NCI-H2171 treated with DMSO at 0.1 percent for 48 hours (cell line): ENCODE measurements at places on chromosomes 1 and 21.

- no peak for DNase-seq
Measured at GRCh38 chr1:210262897-210263272, 30.3 kb downstream of the SERTAD4 start.

- DNase-seq: no peak
Measured at GRCh38 chr21:45618846-45619485, 24.6 kb upstream of the PCBP3 start.

DNA sequence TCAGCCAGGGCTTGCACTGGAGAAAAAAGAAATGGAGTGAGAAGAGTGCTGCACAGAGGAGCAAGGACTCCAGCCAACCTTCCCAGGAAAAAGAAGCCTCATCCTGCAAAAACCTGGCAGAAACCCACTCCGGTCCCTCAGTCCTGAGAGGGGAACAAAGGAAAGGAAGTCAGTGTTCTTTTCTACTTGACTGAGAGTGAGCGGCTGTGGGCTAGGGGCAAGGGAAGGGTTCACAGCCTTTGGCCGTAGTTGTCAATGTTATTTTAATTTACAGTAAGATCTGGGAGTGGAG lies 8.9 kb upstream of the GOLT1A start:
- DNase-seq: no peak

DNA sequence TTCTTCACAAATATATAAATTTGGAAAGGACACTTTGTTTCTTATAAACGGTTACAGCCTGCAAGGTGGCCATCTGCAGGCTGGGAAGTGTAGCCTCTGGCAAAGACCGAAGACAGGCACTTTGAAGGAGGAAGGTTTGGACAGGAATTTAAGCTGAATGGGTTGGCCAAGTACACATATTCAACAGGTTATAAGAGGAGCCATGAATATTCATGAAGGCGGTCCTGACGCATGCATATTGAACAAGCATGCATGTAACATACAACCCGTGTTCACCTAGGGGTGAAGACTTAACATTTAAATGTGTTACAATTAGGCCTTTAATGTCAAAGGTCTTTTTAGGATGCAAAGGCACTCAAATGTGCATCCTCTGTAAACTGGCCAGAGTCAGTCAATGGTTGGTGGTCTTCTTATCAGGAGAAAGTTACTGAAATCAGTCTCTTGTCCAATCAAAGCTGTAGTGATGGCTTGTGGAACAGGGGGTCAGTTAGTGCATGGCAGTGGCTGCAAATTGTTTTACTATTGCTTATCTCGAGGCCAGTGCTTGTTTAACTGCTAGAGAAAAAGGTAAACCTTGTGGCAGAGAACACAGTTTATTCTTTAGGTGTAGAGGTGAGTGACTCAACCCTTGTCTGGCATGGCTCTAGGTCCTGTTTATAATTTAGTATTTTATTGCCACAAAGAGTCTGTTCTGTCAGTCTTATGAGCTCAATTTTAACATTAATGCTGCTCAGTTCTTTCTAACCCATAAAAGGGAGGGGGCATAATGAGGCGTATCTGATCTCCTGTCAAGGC lies 70.3 kb upstream of the F3 start:
- no peak for DNase-seq

- no peak for DNase-seq
Measured at GRCh38 chr1:56045477-56045876, 533.9 kb downstream of the PLPP3 start.

- no peak for DNase-seq
Measured at GRCh38 chr1:199311478-199312262, 672.8 kb downstream of the PTPRC start.

GRCh38 chr1:15916417-15916816 lies 59.5 kb downstream of the ZBTB17 start:
- no peak for DNase-seq

GRCh38 chr1:172834609-172835008 lies 175.7 kb downstream of the FASLG start:
- no peak for DNase-seq

GRCh38 chr1:214441119-214441518 lies 110.3 kb downstream of the PTPN14 start:
- no peak for DNase-seq

DNA sequence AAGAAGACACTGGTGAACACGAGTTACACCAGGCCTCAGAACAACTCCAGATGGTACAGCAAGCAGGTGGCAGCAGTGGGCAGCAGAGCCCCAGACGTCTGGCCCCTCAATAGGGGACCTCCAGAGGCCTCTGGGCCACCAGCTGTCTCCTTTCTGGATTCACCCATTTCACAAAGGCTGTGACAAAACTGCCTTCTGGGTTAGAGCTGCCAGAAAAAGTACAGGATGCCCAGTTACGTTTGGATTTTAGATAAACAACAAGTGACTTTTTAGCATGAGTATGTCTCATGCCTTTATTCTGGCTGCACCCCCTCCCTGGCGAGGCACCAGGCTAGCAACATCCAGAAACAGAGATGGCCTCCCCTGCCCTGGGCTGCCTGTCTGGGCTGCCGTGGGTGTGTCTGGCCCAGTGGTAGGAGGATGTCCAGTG lies 30.1 kb downstream of the ITPKB start:
- DNase-seq: peak; percentile 67

- no peak for DNase-seq
Measured at GRCh38 chr1:241229216-241229615, 127.8 kb downstream of the RGS7 start.

GRCh38 chr1:67434491-67434890 lies 4.3 kb upstream of the SERBP1 start:
- DNase-seq: no peak

DNA sequence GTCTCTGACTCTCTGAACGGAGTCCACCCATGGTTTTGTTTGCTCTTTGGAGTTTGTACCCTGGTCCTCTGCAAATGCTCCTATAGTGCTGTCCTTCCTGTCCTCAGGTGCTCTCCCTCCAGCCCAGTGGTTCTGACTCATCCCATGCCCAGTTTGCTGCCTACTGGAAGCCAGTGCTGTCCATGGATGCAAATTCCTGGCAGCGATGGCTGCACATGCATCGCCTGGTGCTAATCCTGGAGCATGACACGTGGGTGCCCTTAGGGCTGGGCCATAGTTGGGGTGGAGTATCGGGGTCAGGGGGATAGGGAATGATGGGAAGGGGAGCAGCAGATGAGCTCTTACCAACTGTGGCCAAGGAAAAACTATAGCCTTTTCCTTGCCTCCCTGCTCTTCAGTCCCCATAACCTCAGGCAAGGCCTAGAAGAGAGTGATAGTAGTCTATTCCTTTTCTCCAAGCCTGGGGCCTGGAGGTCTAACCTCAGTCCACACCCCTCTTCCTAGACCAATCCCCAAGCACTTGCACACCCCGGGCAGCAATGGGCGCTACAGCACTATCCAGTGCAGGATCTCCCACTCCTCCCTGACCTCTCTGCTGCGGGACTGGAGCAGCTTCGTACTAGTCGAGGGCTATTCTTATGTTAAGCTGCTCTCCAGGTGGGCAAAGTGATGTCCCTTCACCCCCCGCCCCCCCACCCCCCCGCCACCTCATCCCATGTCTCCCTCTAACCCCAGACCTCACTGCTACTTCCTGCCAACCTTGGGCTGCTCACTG lies 31.6 kb downstream of the HYI start:
- DNase-seq: no peak

- no peak for DNase-seq
Measured at GRCh38 chr1:210465150-210465549, 136.4 kb downstream of the HHAT start.

- no peak for DNase-seq
Measured at GRCh38 chr1:160428053-160428452, 27.7 kb downstream of the VANGL2 start.

DNA sequence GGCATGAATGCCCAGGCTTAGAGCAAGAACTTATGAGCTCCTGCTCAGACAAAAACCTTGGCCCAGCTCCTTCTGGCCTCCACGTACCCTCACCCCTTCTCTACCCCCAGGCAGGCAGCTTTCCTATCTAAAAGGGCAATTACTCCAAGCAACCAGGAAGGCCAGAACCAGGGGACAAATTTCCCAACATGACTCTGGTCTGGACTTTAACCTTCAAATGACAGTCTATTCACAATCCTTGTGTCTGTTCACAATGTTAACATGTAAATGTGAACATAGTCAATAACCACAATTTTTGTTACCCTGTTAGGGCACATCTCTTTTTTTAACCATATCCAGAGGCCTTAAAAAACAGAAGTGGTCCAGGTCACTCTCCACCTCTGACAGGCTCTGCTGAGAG lies 64.4 kb upstream of the LAPTM5 start:
- DNase-seq: no peak

DNA sequence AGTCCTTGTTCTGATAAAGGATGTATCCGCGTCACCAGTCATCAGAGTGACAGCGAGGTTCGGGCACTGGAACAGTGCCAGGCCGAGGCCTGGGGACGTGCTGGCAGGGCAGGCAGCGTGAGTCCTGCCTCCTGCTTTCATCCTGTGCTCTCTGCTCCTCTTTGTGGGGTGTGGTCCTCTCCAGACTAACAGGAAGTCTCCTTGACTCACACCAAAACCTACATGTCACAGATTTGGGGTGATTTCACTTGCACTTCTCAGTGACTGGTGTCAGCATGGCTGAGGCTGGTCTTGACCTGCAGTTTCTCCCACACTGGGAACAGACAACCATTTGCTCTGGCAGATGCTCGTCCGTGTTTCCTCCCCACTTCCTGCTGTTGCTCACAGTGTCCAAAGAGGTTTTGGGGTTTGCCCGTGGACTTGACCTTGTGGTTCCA lies 8.8 kb upstream of the NLRP3 start:
- DNase-seq: no peak

DNA sequence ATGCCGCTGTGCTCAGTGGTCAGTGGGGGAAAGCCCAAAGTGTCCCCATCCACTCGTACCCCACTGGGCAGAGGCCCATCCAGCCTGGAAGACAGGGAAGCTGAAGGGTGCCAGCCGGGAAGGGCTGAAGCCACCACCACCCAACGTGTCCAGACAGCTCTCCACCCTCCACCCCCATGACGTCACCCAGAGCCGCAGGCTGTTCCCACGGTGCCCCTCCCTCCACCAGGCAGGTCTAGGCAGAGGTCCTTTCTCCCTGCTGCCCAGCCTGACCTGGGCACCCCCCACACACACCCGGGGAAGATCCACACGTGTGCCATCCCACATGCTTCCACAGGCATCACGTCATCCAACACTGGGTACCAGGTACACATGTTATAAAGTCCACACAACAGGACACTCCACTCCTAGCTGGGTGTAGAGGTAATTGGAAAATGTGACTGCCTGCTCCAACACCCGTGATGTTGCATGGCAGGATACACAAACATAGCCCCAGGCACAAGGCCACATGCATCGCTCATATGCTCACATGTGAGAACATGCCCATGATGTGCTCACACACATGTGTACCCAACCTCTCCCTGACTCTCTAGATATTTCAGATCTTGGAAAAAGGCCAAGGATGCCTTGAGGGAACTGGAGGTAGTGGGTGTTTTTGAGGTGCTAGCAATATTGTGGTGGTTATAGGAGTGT lies 5.1 kb upstream of the ARHGAP30 start:
- DNase-seq: peak; percentile 25

- peak; percentile 77 for DNase-seq
Measured at GRCh38 chr21:37915941-37916309, 332 bp downstream of the KCNJ6 start.

DNA sequence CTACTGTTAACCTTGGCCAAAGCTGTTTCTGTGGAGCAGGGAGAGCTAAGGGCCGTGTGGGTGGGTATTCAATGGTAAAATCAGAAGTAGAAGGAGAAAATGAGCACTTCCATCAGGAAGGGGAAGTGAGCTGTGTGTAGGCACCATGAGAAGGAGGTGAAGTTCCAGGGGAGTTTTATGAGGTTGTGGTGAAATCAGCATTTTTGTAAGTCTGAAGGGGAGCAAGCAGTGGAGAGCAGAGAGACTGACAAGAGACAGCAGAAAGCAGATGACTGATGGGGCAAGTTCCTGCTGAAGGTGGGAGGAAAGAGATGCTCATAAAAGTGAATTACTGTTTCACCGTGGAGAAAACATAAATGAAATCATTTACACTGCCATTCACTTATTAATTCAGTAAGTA lies 2.7 kb upstream of the GPR88 start:
- DNase-seq: no peak

DNA sequence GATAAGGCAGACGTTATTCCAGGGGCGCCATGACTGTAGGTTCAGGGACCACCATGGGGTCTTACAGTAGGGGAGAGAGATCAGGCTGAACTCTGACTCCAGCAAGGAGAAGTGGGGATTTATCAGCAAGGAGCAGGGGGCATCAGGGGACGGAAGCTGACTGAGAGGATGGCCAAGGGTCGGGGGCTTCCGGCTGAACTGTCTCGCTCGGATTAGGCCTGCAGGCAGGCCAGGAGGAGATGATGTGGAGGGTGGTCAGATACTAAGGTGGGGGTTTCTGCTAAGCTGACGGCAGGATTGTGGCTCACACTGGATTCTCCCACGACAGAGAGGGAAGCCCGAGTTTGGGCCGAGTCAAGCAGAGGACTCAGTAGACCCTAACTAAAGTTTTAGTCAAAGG lies 186.9 kb upstream of the VAMP3 start:
- DNase-seq: no peak
